Suprapubic skin (tissue), 4 donors: ENCODE measurements at places on chromosomes 5 and 9. TPM values are rescaled to one million over a fixed set of nuclear protein-coding genes. Genes with fewer than 3 reads are reported as not detected.

The TMEM171 gene
- total RNA-seq = 1.7 TPM

DNA sequence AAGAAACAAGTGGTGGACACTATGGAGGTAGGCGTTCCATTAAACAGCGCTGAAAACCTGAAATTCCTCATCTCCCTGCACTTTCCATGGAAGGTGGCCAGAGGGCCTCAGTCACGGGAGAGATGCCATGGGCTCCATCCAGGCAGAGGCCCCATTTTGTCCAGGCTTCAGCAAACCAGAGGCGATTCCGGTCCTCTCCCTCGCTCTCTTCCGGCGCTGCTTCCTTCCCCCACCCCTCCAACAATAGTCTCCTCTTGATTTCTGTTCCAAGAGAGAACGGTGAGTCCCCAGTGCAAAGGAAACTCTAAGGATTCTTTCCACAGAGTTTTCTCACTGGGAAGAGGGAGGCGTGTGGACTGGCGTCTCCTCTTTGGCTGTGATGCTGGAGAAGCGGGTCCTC, 7.5 kb downstream of the ZNF366 start:
- no peak for DNase-seq

DNA sequence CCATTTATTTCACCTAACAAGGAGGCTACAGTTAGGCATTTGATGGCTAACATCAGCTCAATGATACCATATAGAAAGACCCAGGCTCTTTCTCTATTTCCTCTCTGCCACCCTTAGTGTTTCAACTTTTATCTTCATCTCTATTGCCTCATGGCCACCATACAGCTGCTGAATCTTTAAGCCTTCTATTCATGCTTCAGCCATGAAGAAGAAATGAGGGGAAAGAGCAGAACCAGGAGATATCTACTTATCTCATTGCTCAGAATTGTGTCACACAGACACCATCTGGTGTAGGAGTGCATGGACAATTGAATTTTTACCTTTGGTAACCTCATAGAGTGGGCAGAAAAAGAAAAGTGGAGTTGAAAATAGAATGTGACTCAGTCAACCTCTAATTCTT, 6.7 kb downstream of the GAPT start:
- DNase-seq = no peak

GRCh38 chr5:154196955-154197652, 6.6 kb downstream of the GALNT10 start:
- DNase-seq = no peak

The ZDHHC11 gene
- 9.2 TPM for total RNA-seq

DNA sequence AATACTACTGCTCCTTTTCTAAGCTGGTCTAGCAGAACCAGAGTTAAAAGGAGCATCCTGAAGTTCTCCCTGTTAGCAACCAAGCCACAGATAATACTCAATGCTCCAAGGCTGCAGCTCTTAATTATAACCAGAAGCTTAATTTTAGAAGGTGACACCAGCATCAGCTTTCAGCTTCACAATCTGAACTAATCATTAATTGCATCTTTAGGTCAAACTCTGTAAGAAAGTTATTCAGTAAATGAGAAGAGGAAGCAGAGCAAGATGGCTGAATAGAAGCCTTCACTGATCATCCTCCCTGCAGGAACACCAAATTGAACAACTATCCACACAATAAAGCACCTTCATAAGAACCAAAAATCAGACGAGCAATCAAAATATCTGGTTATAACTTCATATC, 38.5 kb downstream of the APBA1 start:
- no peak for DNase-seq
